Anterior cingulate cortex (tissue), 58 donors: ENCODE measurements at places on chromosomes 3 and 15.
A peak's percentile ranks its signal among the peaks of the same experiment; 100 is the strongest.

- DNase-seq = no peak
Observed at GRCh38 chr3:38125305-38126120, 11.4 kb downstream of the ACAA1 start.

GRCh38 chr3:10570196-10570946, 65.0 kb upstream of the ATP2B2 start:
- peak; percentile 35 for DNase-seq

GRCh38 chr15:76663529-76663928, 241.6 kb downstream of the SCAPER start:
- DNase-seq = no peak

DNA sequence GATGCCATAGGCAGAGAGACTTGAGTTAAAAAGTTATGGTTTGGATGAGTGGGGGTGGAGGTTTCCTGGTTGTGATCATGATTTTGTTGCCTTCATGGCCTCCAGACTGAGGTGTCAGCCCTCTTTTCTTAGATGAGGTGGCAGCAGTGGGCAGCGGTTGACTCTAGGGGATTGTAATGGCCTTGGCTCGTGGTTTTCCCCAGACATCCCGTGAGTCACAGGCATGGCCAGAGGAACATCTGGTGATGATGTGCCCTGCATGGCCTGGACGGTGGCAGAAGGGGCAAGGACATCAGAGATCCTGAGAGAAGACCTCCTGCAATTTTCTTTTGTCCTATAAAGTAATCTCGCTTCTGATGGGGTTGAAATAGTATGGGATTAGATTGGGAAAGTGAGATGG, 12.4 kb downstream of the RETNLB start:
- no peak for DNase-seq

DNA sequence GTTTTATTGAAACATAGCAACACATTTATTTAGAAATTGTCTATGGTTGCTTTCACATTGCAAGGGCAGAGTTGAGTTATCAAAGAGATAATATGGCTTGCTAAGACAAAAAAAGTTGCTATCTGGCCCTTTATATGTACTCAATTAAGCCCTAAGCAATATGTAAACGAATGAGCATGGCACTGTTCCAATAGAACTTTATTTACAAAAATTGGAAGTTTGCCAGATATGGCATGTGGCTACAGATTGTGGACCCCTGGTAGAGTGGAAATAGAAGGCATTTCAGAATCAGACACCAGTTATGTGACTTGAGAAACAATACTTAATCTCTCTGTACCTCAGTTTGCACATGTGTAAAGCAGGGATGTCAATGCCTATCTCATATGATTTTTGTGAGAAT, 515.6 kb upstream of the SGO1 start:
- DNase-seq = no peak

- no peak for DNase-seq
Observed at GRCh38 chr3:160921020-160921635, 165.1 kb downstream of the PPM1L start.

DNA sequence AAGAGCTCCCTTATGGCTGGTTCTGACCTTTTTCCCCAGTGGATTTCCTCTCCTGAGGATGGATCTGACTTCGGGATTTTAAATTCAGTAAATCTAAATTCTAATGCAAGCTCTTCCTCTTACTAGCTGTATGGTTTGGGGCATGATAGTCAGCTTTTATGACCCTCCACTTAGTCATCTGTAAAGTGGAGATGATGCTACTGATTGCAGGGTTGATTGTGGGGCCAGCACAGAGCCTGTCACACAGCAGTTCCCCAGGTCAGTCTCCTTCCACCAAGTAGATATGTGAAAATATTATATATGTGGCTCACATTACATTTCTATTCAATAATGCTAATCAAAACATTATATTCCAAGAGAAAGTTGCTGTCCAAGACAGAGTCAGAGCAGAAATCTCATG, 141.3 kb upstream of the UBE2E1 start:
- DNase-seq = no peak

DNA sequence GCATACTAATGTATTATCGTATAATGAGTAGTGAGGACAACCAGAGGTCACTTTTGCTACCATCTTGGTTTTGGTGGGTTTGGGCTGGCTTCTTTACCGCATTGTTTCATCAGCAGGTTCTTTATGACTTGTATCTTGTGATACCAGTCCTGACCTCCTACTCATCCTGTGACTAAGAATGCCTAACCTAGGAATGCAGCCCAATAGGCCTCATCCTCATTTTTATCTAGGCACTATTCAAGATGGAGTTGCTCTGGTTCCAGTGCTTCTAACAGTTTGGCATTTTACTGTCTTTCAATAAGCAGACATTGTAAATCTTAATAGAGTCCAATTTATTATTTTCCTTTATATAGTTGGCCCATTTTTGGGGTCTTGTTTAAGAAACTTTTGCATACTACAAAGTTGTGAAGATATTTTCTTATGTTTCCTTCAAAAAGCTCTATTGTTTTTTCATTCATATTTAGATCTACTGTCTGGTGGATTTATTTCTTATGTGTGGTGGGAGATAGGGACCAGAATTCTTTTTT, 60.8 kb upstream of the RNU6-1 start:
- DNase-seq = no peak

- no peak for DNase-seq
Observed at GRCh38 chr3:128495435-128495970, 2.5 kb upstream of the GATA2 start.

DNA sequence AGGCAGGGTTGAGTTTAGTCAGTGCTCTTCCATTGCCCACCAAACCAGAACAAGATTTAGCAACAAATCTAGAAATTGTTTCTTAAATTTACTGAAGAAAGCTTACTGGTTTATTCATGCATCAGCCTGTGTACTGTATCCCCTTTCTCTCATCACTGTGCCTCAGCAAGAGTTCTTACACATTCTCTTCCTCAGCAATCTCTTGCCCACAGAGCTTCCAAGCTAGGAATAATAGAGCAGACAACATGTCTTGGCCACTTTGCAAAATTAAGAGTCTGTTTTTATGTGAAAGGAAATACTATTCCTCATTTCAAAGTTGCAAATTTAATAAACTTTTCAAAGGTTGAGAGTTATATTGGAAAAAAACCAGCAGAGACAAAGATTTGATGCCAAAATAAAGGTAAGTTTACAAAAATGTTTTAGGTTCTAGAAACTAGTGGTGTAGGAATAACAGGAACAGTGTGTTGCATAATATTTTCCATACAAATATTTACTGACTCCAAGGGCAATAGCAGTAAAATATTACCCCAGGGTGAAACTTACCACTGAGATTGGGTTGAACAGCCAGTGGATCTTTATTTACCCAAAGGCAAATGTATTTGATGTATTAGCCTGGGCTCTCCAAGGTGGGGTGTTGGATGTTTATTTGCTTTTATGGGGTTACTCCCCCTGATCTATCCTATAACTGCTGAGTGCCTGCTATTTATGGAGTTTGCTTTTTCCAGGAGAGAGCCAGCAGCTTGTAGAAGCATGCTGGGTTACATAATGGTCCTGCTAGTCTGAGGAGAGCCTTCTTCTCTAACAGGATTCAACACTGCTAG, 276.7 kb downstream of the ADAMTSL3 start:
- no peak for DNase-seq

GRCh38 chr15:100740138-100740537, 137.7 kb downstream of the ASB7 start:
- no peak for DNase-seq

DNA sequence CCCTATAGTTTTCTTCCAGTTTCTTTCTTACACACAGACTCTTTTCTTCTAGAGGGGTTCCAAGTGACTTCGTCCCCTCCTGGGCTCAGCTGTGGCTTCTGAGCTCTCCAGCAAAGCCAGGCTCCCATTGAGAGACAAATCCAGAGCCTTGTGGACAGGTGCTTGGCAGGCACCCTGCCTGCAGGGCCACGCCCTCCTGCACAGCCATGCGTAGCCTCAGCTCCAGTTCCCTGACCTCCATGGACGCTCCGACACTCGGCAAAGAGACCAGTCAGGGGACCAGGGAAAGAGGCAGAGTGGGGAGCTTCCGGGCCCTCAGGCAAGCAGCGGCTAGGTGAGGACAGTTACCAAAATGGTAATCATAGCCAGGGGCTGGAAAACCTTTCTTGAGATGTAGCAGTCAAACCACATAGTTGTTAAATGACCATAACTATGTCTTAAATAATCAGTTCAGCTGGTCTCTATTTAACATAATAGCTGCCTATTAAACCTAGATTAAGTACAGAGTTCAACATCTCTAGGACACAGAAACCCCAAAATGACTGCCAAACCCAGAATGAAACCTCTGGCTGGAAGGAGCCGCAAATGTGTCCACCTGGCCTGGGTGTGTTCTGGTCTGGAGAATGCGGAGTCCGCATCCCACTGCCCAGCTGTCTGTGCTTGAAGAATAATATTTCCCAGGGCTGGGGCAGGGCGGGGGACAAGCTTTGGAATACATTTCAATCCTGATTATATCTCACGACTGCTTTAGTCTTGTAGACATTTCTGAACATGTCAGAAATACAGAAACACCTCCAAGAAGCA, 69.3 kb upstream of the RGMA start:
- DNase-seq = no peak

- no peak for DNase-seq
Observed at GRCh38 chr3:8757551-8758518, 11.6 kb downstream of the OXTR start.

DNA sequence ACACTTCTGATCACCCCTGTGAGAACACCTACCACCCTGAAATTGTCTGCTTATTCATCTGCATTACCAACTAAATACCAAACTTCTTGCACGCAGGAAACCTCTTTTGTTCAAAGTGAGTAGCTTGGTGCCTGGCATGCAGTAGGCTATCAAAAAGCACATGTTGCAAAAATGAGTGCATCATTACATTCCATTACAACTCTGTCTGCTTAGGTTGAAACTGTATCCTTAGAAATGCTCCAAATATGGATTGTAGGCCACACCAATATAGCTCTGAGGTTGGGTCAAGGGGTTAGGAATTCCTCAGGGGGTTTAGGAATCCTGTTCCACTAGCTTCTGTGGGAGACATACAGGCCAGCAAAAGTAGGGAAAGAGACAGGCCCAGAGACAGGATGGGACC, 107.2 kb downstream of the THRB start:
- no peak for DNase-seq

- no peak for DNase-seq
Observed at GRCh38 chr15:78104566-78105475, 12.5 kb downstream of the SH2D7 start.

DNA sequence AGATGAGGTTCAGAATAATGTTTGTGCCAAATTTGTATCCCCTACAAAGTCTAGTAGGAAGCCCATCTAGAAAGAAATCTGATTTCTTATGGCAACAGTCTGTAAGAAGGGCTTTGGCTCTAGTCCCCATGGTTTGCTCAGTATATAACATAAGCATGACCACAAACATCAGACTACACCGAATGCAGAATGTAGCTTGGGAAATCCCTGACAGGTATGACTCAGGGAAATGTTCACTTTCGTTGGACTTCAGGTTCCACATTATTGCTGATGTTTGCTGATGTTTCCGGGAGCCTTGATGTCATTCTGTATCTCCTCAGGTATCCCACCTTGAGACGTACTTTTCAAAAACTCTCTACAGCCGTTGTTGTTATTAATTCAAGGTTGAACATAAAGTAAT, 304.4 kb upstream of the TGFBR2 start:
- DNase-seq = no peak

DNA sequence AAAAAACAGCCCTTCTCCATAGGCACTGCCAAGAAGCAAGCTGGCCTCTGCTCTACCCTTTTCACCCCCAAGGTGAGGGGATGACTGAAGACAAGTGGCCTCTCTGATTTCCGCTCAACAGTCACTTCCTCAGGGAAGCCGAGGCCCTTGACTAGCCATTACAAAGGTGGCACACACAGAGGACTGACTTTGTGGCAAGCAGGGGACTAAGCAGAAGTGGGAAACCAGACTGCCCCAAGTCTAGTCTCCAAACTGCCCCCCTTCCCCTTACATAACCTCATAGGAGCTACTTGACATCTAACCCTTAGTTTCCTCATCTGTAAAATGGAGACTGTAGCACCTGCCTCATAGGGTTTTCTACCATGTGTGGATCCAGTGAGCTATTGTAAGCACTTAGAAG, 118.9 kb downstream of the FOXP1 start:
- DNase-seq = no peak

GRCh38 chr3:194221336-194221735, 85.4 kb downstream of the HES1 start:
- DNase-seq = no peak

DNA sequence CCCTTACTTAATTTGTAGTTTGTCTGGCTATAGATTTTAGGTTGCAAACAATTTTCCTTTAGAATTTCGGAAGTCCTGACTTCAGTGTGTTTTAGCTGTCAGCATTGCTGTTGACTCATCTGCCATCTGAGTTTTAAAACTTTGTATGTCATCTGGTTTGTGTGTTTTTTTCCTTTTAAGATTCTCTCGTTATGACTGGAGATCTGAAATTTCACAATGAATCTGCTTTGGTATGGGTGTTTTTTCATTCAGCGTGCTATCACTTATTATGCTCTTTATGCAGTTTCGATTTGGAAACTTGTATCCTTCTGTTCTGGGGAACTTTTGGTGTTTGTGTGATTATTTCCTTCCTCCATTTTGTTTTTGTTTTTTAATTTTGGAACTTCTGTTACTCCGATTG, 53.7 kb upstream of the ZNF280D start:
- DNase-seq = no peak

DNA sequence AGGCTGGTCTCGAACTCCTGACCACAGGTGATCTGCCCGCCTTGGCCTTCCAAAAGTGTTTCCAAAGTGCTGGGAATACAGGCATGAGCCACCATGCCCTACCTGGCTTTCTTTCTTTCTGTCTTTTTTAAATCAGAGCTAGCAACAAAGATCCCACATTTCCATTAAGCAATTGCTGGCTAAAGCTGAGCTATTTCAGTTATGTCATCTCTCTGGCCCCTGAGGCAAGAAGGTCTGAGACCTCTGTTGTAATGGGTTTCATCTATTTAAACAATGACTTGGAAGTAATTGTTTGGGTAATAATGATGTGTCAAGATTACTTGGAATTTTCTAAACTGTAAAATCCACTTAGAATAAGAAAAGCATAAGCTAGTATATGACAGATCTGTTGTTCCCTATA, 30.2 kb upstream of the CRBN start:
- no peak for DNase-seq

GRCh38 chr15:64690578-64691296, 84.7 kb downstream of the RBPMS2 start:
- DNase-seq = no peak

GRCh38 chr3:21877214-21877754, 126.3 kb upstream of the ZNF385D start:
- DNase-seq = no peak

- no peak for DNase-seq
Observed at GRCh38 chr3:157844800-157845565, 261.2 kb downstream of the SHOX2 start.

DNA sequence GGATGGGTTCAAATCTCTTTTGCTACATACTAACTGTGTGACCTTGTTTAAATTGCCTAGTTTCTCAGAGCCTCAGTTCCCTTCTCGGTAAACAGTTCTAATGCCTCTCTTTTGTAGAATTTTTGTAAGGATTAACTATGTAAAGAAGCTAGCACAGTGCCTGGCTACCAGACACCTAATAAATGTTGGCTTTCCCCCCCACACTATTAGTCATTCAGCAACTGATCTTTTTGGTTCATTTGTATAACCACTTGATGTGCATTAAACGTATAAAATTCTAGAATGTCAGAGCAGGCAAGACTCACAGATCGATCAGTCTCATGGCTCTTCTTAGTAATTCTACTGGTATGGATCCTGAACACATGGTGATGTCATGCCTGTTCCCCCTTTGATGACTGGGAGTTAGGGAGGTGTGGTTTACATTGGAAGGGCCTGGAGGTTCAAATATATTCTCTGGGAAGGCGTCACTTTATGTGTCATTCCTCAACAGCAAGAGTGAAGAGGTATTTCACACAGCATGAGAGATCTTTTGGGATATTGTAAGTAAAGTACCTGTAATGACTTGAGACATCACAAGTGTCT, 6.5 kb downstream of the TAGLN3 start:
- DNase-seq = no peak
